Calu3 (cell line): ENCODE measurements at places on chromosomes 6 and 20. TPM values are rescaled to one million over a fixed set of nuclear protein-coding genes. Genes with fewer than 3 reads are reported as not detected.

The BANF2 gene
- not detected in 2 replicates for total RNA-seq

DNA sequence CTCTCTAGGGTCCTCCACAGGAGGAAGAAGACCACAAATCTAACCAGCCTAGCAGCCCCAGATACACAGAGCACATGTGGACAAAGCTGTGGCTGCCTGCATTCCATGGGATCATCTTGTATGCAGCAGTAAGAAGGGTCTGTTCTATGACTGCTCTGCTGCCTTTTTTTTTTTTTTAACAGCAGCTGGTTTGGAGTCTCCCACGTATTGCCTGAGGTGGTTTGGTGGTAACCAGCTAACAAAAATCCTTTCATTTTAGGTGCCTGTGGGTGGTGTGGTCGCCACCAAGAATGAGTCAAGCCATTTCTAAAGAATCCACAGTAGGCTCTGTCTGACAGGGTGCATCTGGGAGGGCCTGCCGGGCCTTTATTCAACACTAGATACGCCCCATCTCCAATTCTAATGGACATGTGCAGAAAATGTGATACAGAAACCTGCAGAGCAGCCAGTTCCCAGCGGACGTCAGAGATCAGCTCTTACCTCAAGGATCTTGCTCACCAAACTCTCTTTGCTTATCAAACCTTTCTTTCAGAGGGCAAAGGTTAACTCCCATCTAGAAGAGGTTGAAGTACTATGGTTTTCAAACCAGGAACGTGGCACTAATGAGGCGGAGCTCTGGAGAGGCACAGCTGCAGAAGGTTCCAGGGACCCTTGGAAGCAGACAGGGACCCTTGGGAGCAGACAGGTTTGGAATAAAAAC is 32.0 kb downstream of the GNAS-AS1 start:
- DNase-seq: no peak
- H3K36me3 ChIP-seq: no peaks in the 10 kb centered on the region
- no peaks in the 10 kb centered on the region for H3K4me1 ChIP-seq
- H3K4me3 ChIP-seq: no peak overlapping the region

The TBXT gene
- not detected in 2 replicates for total RNA-seq

DNA sequence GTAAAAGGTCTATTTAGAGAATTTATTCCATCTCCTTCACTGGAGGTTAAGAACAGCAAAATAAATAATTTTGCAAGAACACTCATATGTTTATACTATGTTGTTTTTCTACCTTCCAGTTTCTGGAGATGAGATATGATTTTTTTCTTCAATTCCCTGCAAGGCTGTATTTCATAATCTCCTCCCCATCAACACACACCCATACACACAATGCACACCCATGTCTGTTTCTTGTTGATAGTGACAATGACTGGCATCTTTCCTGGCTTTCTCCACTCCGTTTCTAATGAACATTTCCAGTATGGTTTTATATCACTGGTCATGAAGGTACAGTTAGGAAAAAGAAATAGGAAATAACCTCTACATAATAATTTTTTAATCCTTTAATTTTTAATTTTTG is 202.1 kb downstream of the ARHGAP18 start:
- no peak for DNase-seq
- peaks cover 22% of the 10 kb centered on the region for H3K36me3 ChIP-seq
- H3K27me3 ChIP-seq: no peaks in the 10 kb centered on the region
- H3K4me3 ChIP-seq: peak overlapping the region; percentile 30

The SLC12A5 gene
- total RNA-seq: 2.1 and 2.2 TPM in 2 replicates

DNA sequence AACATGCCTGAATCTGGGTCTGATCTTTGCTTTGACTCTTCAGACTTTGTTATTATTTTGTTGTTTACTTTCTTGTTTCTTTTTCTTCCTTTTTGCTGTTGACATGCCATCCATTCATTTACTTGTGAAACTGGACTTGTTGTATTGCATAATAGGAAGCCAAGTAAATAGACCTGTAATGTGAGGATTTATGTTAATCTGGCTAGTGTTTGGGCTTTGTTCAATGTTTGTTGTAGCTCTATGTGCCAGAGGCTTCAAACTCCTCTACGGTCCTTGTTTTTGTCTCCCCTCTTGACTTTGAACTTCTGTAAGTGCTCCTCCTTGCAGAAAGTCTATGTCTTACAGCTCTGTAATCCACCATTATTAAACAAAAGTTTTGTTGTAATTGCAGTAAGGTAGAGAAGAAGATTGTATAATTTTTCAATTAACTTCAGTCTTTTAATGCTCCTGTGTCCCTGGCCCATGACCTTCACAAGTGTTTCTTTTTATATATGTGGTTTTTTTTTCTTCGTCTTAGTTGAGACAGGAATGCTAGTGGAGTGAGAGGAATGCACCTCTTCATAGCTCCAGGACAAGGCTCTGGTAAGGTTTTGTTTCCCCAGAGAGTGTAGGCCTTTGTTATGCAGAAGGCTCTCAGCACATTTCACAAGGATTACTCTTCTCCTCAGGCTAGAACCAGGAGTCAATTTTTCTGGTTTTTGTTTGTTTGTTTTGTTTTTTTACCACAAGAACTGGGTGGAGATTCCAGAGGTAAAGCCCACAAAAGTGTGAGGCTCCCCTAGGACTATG is 1061.8 kb upstream of the CITED2 start:
- H3K36me3 ChIP-seq: no peaks in the 10 kb centered on the region
- H3K27ac ChIP-seq: no peak overlapping the region
- no peak overlapping the region for H3K4me3 ChIP-seq
- no peak for DNase-seq
- H3K4me1 ChIP-seq: no peaks in the 10 kb centered on the region

The PNLDC1 gene
- 0.52 and 0.71 TPM in 2 replicates for total RNA-seq

GRCh38 chr6:146864885-146865284 is 266.1 kb downstream of the ADGB start:
- H3K4me3 ChIP-seq: no peak overlapping the region
- no peaks in the 10 kb centered on the region for H3K36me3 ChIP-seq
- H3K27ac ChIP-seq: no peak overlapping the region
- DNase-seq: no peak
- H3K4me1 ChIP-seq: no peaks in the 10 kb centered on the region

GRCh38 chr6:154791556-154792317 is 58.5 kb downstream of the SCAF8 start:
- H3K4me1 ChIP-seq: peaks cover 13% of the 10 kb centered on the region
- H3K27me3 ChIP-seq: no peaks in the 10 kb centered on the region
- peak overlapping the region; percentile 52 for H3K27ac ChIP-seq
- no peak for DNase-seq
- H3K36me3 ChIP-seq: peaks cover 9% of the 10 kb centered on the region
- peak overlapping the region; percentile 45 for H3K4me3 ChIP-seq

- no peaks in the 10 kb centered on the region for H3K27me3 ChIP-seq
- no peaks in the 10 kb centered on the region for H3K36me3 ChIP-seq
- H3K27ac ChIP-seq: no peak overlapping the region
- H3K4me1 ChIP-seq: no peaks in the 10 kb centered on the region
Observed at GRCh38 chr6:114739656-114740055, 396.8 kb upstream of the HS3ST5 start.

DNA sequence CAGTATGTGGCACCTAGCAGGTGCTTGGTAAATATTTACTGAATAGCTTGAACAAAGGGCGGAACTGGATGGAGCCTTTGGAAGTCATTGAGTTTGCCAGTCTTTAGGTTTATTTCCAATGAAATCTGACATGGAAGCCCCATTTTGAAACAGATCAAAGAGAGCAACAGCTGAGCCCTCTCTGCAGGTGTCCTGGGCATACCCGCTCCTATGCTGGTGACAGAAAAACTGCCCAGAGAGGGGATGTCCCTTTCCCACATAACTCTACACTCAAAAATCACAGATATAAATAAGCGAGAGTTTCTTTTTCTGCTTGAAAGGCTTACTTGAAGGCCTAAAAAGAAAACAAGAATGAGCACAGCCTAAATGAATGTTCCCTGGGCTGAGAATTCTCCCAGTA is 53.0 kb upstream of the RALY start:
- no peaks in the 10 kb centered on the region for H3K36me3 ChIP-seq
- H3K27me3 ChIP-seq: no peaks in the 10 kb centered on the region

- no peaks in the 10 kb centered on the region for H3K4me1 ChIP-seq
- no peaks in the 10 kb centered on the region for H3K36me3 ChIP-seq
- peaks cover 95% of the 10 kb centered on the region for H3K27me3 ChIP-seq
- no peak for DNase-seq
- H3K4me3 ChIP-seq: no peak overlapping the region
Observed at GRCh38 chr20:44071526-44072111, 115.4 kb downstream of the JPH2 start.

The MCCD1 gene
- not detected in 2 replicates for total RNA-seq

GRCh38 chr20:32828029-32828680 is 8.4 kb downstream of the MAPRE1 start:
- peak overlapping the region; percentile 25 for H3K27ac ChIP-seq
- DNase-seq: no peak
- no peak overlapping the region for H3K4me3 ChIP-seq
- H3K27me3 ChIP-seq: no peaks in the 10 kb centered on the region
- H3K4me1 ChIP-seq: peaks cover 31% of the 10 kb centered on the region
- peaks cover 80% of the 10 kb centered on the region for H3K36me3 ChIP-seq

DNA sequence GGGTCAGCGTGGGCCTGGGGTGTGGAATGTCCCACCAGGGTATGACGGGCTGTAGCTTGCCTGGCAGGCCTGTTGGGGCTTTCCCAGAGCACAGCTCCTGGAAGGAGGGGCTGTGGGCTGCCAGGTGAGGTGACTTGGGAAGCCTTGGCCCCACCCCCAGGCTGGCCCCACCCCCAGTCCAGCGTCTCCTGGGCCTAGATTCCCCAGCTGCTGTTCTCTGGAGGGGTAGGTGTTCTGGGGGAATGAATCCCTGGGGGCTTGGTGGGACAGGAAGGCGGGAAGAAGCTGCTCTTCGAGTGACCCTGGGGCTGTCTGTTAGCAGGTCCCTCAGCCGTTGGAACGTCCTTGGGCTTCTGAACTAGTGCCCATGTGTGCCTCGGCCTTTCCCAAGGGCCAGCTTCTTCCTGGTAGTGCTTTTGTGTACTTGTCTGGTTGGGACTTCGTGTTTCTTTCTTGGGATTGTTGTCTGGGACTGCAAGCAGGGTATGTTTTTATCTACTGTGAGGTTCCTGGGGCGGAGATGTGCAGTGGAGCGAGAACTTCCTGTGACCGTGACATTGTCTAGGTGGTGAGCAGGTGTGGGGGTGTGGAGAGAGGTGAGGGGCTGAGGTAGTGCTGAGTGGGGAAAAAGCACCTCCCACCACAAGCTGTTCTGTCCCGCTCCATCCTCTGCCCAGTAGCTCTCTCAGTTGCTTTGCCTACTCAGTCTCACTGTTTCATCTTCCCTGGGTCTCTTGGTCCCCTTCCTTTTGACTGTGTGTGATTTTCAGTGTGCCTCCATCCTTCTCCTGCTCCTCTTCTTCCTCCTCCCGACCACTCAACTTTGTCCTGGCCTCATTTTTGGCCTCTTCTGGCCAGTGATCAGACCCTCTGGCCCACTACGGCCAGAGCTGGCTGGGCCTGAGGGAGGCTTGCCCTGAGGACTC is 1.3 kb upstream of the DDR1 start:
- H3K4me3 ChIP-seq: peak overlapping the region; percentile 89
- H3K27ac ChIP-seq: peak overlapping the region; percentile 84
- peak; percentile 94 for DNase-seq

- peaks cover 12% of the 10 kb centered on the region for H3K4me1 ChIP-seq
- H3K27ac ChIP-seq: no peak overlapping the region
- no peak overlapping the region for H3K4me3 ChIP-seq
- peaks cover 25% of the 10 kb centered on the region for H3K36me3 ChIP-seq
- no peak for DNase-seq
Observed at GRCh38 chr6:118890997-118891790, 2.8 kb upstream of the ASF1A start.

- H3K27me3 ChIP-seq: no peaks in the 10 kb centered on the region
- H3K27ac ChIP-seq: no peak overlapping the region
- peaks cover 14% of the 10 kb centered on the region for H3K4me1 ChIP-seq
- DNase-seq: no peak
- H3K36me3 ChIP-seq: peaks cover 9% of the 10 kb centered on the region
Observed at GRCh38 chr6:56536536-56536935, 106.2 kb downstream of the DST start.

GRCh38 chr6:106253172-106253571 is 72.4 kb downstream of the ATG5 start:
- H3K27me3 ChIP-seq: no peaks in the 10 kb centered on the region
- H3K4me3 ChIP-seq: no peak overlapping the region
- H3K4me1 ChIP-seq: peaks cover 19% of the 10 kb centered on the region
- no peak overlapping the region for H3K27ac ChIP-seq
- no peaks in the 10 kb centered on the region for H3K36me3 ChIP-seq
- DNase-seq: no peak

DNA sequence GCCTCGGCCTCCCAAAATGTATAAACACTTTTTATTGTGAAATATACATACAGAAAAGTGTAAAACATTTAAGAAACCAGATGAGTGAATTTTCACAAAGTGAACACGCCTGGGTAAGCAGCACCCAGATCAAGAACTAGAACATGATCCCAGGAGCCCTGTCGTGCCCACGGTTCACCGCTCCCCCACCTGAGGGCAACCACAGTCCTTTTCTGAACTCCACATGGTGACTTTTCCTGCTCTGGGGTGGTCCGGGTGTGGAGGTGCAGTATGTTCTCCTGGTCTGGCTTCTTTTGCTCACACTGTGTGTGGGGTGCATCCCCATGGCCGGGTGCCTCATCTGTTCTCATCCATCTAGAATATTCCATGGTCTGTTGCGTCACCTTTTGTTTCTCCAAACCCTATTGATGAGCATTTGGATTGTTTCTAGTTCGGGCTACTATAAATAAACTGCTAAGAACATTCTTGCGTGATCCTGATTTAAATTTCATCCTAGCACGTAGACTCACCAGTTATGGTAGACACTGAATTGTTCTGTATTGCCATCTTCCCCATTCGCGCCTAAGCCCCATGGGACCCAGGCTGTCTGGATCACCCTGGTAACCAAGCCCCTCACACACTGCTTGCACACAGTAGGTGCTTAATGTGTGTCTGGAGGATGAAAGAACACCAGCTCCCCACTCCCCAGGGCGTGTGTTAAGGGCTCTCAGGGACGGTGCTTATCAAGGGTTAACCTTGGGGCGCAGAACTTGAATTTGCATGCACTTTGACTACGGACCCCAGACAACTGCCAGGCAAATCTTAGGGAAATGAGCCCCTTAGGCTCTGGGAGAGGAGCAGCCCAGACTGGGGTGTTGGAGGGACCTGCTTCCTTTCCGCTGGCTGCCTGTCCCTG is 56.2 kb downstream of the CTCFL start:
- DNase-seq: no peak
- H3K4me1 ChIP-seq: no peaks in the 10 kb centered on the region
- H3K4me3 ChIP-seq: no peak overlapping the region
- H3K27ac ChIP-seq: no peak overlapping the region
- peaks cover 100% of the 10 kb centered on the region for H3K27me3 ChIP-seq
- H3K36me3 ChIP-seq: no peaks in the 10 kb centered on the region
